ENCODE measurements at places on chromosomes 11 and 22.

- peak; percentile 38 for DNase-seq
These were observed 14.5 kb downstream of the HSPA8 start for GRCh38 chr11:123047266-123047946.

DNA sequence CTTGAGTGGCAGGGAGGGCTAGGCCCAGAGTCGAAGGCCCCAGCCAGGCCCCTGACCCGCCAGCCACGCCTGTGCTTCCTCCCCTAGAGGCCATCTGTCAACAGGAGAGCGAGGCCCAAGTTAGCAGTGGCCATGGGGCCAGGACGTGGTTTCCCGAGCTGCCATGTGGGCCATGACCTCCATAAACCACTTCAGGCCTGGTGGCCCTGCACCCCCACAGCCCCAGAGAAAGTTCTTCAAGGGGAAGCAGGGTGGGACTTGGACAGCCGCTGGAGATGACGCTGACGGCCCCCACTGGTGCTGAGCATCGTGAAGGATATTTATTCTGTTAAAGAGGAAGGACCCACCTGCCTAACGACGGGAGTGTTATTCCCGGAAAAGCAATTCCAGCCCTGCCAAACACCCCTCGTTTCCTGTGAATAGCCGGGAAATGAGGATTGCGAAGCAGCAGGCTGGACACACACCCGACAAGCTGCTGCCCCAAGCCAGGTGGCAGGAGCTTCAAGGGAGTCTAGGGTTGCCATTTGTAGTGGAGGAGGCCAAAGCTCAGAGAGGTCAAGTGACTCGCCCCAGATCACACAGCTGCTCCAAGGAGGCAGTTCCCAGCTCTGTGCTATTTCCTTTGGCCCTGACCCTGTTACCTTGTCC is 12.8 kb downstream of the PRR5 start:
- no peak for DNase-seq

DNA sequence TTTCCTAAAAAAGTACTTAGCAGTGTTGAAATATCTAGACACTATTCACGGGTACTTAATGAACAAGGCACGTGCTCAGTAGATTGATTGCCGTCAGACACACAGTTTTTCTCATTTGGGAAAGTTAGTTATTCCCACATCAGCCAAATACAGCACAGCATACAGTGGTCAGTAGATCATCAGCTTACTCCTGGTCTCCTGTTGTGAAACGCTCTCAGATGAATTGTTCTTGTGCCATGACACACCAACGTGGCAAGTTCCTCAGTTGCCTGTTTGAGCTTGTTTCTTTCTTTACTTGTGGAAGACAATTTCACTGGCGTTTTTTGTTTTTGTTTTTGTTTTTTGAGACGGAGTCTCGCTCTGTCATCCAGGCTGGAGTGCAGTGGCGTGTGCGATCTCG is 8.6 kb downstream of the TAB1 start:
- DNase-seq: no peak

DNA sequence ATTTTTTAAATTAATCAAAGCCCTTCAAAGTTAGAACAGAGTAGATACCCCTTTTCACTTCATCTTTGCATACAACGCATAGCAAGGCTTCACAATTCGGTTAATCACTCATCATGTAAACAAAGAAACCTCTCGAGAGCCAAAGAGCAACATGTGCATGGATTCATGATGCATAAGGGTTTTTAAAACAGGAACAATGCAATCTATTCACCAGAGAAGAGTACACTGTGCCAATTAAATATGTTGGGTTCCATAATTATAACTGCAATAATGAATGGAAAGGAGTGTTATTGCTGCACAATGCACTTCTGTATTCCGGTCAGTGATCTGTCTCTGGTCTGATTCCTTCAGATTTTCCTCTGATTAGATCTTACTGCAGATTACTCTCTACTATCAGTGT is 45.3 kb downstream of the CADM1 start:
- DNase-seq: peak; percentile 14

GRCh38 chr11:2375341-2375853 is 1.7 kb upstream of the CD81 start:
- DNase-seq: no peak

GRCh38 chr11:12165237-12165875 is 55.0 kb downstream of the MICAL2 start:
- DNase-seq: no peak

GRCh38 chr22:25564979-25565677 is 653 bp downstream of the GRK3 start:
- peak; percentile 41 for DNase-seq

DNA sequence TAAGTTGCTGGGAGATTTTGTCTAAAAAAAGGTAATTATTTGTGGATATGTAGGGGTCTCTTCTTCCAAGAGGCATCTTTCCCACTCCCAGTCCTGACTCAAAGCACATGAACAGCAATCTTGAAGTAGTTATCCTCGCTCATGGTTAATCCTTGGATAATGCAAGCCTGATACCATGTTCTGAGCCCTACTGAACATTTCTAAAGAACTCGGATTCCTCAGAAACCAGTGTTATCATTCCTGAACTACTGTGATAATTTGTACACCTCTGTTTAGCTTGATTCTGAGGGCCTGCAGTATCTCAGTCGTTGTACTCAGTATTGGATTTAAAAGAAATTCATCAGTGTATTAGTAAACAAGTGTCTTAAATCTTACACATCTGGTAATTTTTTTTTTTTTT is 22.3 kb upstream of the RCE1 start:
- DNase-seq: no peak

GRCh38 chr11:96111308-96111707 is 187.4 kb upstream of the MTMR2 start:
- DNase-seq: no peak

- no peak for DNase-seq
These were observed 24.8 kb downstream of the UVRAG start for GRCh38 chr11:75839851-75840250.

GRCh38 chr11:22808571-22809197 is 20.9 kb downstream of the SVIP start:
- no peak for DNase-seq

DNA sequence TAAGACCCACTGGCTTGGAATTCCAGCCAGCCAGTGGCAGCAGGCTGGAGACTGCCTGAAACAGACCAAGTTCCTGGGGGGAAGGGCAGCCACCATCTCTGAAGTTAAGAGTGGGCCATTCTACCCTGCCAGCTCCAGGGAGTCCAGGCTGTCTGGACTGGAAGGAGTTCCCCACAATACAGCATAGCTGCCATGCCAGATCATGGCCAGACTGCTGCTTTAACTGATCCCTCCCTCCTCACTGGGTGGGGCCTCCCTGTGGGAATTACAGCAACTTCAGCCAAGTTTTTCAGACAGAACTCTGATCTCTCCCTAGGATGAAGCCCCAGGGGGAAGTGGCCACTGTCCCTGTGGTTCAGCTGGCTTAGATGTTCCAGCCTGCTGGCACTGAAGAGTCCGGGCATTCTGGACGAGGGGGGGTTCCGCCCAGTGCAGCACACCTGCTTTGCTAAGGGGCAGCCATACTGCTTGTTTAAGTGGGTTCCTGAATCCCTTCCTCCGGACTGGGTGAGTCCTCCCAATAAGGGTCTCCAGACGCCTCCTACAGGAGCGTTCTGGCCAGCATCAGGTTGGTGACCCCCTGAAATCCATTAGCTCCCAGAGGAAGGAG is 455.4 kb downstream of the DLG2 start:
- no peak for DNase-seq

DNA sequence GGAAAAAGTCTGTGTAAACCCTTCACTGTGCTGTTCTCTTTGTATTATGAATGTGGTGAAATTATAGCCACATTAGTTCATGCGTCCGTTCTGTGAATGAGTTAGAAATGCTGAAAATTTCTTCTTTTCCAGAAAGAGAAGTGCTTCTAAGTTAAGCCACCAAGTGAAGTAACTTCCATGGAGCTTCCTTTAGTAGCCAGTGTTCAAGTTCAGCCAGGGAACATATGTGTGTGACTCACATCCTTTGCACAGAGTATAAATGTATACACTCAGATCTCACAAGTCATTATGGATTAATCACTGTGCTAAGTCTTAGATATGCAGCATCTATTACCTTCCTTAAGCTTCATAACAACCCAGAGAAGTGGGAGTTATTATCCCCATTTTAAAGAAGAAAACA is 3.1 kb upstream of the MMP8 start:
- DNase-seq: no peak

- no peak for DNase-seq
These were observed 20.2 kb downstream of the MMP27 start for GRCh38 chr11:102685338-102685737.

GRCh38 chr11:126284829-126285228 is 1.9 kb downstream of the TIRAP start:
- peak; percentile 8 for DNase-seq

DNA sequence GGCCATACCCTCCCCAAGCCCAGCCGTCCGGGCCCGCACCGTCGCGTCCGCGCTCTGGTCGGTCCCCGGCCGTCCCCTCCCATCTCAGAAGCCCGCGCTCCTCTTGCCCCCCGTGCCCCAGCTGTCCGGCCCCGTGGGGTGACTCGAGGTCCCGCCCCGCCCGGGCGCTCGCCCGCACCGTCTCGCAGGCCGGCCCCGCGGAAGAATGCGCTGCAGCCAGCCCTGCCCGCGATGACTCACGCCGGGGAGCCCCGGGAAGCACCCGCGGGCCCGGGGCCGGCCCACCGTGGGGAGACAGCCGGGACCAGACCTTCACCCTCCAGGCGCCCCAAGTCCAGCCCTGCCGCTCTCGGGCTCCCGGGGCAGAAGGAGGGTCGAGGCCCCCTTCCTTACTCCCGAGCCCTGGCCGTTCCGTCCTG is 320 bp upstream of the PHLDA2 start:
- DNase-seq: no peak

DNA sequence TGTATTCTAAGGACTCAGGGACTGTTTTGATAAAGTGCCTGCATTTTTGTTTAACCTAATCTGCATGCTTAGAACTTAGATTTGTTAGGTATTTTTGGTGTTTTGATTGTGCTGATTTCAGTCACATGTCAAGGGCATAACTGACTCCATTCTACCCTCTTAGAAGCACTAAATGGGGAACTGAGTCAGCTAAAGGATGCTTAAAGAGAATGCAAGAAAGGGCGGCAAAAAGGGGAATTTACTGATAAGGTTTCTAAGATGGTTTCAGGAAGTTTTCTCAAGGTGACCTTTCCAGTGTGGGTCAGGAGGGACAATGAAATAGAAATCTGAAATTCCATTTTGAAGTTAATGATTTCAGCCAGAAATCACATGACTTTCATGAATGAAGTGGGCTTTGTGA is 43.0 kb downstream of the MMP20 start:
- DNase-seq: no peak

GRCh38 chr11:57458410-57459163 is 1.7 kb upstream of the RTN4RL2 start:
- peak; percentile 61 for DNase-seq

GRCh38 chr22:31091106-31091975 is 10.2 kb downstream of the SMTN start:
- DNase-seq: no peak

- DNase-seq: no peak
These were observed 1117.3 kb downstream of the BRD1 start for GRCh38 chr22:48710410-48710809.

- DNase-seq: peak; percentile 72
These were observed 3.5 kb upstream of the LARGE1 start for GRCh38 chr22:33923660-33924246.

- DNase-seq: no peak
These were observed 120.9 kb upstream of the ZC3H12C start for GRCh38 chr11:109972181-109972715.

DNA sequence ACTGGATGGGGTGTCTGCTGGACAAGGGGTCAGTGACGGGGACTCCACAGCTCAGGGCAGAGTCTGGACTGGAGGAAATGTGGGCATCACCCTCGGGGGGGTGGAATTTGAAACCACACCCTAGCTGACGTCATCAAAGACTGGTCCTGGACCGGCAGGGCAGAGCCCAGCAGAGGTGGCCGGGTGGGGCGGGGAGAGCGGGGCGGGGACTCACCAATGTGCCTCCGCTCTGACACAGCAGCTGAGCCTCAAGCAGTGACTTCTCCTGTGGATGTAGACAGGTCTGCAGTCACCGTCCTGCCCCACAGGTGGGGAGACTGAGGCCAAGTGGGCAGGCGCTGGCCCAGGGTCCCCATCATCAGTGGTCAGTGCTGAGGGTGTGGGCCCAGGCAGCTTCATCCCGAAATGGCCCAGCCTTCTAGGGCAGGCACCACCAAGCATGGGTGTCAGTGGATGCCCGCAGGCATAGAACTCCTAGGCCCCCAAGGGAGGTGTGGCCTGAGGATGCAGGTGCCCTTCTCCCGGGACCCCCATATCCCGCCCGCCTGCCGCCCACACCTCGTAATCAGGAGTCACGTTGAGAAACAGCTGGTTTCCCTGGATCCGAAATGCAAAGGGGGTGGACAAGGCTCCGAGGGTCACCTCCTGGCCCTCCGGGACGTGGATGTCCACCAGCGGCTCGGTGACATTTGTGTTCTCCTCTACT is 603 bp downstream of the CDHR5 start:
- DNase-seq: no peak

- DNase-seq: no peak
These were observed 57.0 kb downstream of the RBFOX2 start for GRCh38 chr22:35971456-35972119.

GRCh38 chr11:10287766-10288715 is 6.0 kb downstream of the SBF2 start:
- DNase-seq: peak; percentile 5

DNA sequence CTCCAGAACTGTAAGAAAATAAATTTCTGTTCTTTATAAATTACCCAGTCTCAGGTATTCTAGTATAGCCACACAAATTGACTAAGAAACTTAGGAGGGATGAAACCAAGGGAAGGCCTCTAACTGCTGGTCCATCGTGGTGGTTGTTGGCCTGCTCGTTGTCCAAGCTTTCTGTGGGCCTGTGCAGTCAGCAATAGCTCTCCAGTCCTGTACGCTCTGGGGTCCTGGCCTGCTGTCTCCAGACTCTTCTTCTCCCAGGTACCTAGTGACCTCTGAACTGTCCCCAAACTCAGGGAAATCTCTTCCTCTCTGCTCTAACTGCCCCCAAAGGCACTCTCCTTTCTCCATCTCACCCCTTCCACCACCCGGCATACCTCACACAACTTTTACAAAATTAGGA is 5.7 kb upstream of the VSIG10L2 start:
- DNase-seq: no peak

DNA sequence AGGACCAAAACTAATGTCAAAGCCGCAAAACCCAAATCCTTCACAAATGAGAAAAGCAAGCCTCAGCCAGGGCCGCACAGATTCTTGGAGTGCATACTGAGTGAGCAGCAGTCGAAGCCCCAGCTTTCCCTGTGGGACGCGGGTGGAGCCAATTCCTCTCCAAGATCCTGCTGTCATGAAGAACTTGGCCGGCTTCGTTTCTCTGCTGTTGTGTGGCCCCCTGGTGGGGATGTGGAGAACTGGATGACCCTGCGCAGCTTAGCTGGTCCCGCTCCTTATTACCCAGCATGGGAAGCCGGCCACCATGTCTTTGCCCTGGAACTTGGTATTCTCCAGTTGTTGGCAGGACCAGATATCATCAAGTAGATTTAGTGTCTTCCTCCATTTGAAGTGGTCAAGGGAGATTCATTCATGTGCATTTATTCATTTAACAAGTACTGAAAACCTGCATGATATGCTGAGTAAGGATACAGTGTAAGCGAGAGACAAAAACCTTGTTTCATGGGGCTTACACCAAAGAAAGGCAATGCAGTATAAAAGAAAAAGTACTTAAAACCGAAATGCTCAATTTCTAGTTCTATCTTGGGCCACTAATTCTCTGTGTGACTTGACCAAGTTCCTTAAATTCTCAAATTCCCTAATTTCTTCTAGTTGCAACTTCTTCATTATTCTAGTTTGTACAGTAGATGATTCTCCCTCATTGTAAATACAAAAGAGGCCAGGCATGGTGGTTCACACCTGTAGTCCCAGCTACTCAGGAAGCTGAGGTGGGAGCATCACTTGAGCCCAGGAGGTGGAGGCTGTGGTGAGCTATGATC is 56.7 kb upstream of the CRTAM start:
- peak; percentile 54 for DNase-seq

- no peak for DNase-seq
These were observed 1.4 kb upstream of the BPIFC start for GRCh38 chr22:32465661-32466060.

Measured in NCI-H146 (cell line).